CD4-positive, alpha-beta T cell treated with Interleukin-10 for 1 hour (primary cell): ENCODE measurements at places on chromosomes 1 and 21.

DNA sequence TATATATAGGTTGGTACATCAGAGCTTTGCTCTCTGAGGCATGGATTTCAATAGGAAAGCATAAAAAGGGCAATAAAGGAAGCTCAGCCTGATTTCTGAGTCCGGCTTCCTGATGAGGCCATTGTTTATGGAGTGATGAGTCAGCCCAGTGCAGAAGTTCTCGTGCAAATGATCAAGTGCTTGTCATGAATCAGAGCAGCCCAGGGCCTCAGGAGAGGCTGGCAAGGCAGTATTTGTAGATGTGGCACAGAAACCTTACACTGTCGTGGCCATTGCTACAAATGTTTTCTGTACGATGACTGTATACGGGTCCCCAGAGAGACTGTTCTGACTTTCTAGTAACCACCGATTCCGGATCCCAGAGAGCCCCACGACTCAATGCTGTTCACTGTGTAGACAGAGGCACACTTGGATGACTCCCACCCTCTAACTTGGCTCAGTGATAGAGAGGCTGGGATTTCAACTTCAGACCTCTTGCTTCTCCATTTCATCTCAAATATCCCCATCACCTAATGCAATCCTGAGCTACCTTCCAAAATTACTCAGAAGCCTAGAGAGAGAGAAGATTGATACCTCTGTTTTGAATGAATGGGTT is 26.8 kb downstream of the UMODL1 start:
- no peak for DNase-seq

GRCh38 chr1:225480825-225481434 is 53.1 kb upstream of the LBR start:
- peak; percentile 53 for DNase-seq

DNA sequence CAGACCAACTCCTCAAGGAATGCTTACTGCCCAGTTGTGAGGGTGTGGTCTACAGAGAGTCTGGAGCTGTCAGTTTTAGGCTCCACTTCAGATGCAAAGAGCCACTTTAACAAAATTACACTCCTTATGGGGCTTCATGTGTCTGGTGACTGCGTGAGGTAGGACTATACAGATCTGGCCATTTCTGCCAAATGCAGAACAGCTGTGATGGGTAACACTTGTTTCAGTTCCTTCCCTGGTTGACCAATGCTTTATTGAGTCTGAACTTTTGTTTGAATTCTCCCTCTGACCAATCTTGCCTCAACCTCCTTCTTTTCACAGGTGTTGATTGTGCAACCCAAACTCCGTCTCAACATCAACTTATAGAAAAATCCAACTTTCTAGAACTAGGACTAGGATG is 181.2 kb downstream of the OMA1 start:
- no peak for DNase-seq

GRCh38 chr1:205518661-205519540 is 14.4 kb downstream of the CDK18 start:
- DNase-seq: no peak

- no peak for DNase-seq
Measured at GRCh38 chr1:77406661-77407060, 124.8 kb downstream of the AK5 start.

- DNase-seq: peak; percentile 72
Measured at GRCh38 chr1:156124557-156125483, 10.3 kb downstream of the LMNA start.

- no peak for DNase-seq
Measured at GRCh38 chr21:32930673-32931072, 95.1 kb upstream of the OLIG2 start.

- no peak for DNase-seq
Measured at GRCh38 chr1:71921204-71921603, 361.1 kb downstream of the NEGR1 start.

GRCh38 chr1:95230256-95230655 is 3.8 kb upstream of the RWDD3 start:
- DNase-seq: no peak

DNA sequence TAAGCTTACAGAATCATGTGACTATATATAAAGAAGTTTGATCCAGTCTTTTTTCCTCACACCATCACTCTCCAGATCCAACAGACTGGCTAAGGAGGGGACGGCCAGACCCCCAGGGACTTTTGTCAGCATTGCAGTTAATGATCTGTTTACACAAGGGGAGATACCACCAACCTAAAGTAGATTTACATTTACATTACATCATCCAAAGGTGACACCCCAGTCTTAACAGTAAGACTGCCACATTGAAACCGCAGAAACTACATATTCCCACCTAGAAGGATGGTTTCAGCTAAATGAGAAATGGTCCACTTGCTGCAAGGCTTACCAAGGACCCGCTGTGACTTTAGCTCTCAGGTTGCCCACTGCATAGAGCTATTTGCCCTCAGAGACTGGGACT is 3.4 kb downstream of the RCAN1 start:
- DNase-seq: no peak
